ENCODE measurements at places on chromosomes 16 and 17.
A peak's percentile ranks its signal among the peaks of the same experiment; 100 is the strongest.

DNA sequence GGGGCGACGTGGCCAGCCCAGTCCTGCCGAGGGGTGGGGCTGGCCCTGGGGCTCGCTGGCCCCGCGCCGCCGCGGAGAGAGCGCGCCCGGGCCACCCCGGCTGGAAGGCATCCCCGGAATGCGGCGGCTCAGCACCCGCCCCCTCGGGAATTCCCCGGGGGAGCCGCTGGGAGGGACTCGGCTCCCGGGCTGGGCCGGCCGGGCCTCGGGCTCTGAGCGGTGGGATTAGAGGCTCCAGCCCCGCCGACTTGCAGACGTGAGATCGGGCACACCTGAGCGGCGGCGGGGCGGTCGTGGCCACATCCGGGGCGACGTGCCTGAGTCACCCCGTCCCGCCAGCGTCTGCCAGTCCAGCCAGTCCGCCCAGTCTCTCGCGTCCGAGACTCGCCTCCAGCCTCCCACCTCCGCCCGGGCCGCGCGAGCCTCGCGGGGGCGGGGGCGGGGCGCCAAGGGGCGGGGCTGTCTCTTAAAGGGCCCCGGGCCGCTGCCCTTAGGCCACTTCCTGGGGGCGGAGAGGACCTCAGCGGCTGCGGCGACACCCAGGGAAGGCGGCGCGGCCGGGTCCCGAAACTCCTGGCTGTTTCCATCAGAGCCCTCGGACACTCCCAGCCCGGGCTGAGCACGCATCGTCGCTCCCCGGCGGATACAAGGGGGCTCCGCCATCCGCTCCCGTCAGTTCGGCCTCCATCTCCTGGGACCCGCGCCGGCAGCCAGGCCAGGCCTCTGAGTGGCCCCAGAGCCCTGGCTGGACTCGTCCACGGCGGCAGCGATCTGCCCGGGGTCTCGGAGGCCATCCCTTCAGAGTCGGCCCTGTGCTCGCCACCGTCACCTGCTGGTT is at the start of gene KCTD11:
KCTD11 (plus strand) TSS at position 498 of the 838 bp plus-strand sequence.
- peak; percentile 89 for DNase-seq

DNA sequence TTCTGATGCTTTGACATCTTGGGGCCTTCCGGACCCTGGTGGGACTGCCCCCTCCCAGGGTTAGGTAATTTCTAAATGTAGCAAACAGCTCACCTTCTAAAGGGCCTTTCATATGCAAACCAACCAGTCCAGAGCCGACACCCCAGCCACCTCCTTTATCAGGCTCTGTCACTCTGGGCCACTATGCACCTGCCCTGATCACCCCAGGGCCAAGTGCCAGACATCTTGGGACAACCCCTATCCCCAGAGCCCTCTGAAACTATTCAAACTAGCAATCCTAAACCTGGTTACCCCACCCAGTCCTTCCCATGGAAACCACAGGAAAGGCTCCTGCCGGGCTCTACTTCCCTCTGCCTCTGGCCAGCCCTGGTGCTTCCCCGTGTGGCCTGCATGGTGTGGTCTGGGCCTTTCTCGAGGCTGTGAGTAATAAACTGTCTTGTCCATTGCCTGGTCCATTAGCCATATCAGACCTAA is 91.2 kb upstream of the TNRC6C start:
- no peak for DNase-seq

DNA sequence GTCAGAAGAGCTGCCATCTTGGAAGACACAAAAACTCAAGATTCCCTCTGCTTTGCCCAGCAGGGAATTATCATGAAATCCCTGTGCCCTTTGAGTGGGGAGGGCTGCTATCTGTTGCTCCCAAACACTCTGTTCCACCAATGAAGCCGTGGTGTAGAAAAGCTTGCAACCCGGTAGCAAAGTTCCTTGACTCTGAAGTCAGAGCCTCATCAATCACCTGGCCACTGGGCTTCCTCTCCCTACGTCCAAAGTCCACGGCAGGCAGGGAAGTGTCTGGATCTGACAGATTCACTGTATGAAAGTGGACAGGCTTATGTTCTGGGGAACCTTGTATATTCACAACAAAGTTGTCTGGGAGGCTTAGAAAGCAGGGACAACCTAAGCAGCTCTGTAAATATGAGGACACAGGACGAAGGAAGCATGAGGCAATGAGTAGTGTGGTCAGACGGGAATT is 343.3 kb downstream of the SLC39A11 start:
- no peak for DNase-seq

DNA sequence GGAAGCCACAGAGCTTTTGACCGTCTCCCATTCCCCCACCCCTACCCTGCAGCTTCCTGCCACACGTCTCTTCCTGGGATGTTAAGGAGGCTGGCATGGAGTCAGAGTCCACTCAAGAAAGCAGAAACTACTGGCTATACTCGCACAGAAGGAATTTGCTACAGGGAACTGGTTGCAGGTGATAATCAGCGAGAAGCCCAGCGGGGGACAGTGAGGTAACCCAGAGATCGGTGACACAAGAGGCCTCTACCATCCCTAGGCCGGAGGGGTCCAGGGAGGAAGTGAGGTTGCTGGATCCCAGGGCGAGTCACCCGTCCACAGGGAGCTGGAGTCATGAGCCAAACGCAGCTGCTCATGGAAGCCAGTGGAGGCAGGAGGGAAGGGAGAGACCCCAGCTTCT is 93.7 kb downstream of the SDK2 start:
- DNase-seq: no peak

DNA sequence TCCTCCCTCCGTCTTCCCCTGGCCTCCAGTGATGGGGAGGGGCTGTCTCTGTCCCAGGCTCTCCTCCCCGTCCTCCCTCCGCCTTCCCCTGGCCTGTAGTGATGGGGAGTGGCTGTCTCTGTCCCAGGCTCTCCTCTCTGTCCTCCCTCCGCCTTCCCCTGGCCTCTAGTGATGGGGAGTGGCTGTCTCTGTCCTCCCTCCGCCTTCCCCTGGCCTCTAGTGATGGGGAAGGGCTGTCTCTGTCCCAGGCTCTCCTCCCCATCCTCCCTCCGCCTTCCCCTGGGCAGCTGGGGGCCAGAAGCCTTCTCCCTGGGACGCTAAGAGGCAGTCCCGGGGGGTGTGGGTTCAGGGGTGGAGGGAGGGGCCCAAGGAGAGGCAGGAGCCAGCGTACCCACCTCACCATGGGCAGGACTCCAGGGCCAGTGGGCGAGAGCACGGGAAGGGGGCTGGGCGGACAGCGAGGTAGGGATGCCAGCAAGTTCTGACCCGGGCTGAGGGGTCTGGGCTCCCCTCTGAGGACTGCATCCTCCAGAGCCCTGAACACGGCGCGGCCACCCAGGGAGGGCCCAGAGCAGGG is 14.8 kb downstream of the UTS2R start:
- DNase-seq: no peak

GRCh38 chr16:30946671-30947540 is 2.0 kb upstream of the ORAI3 start:
- no peak for DNase-seq

DNA sequence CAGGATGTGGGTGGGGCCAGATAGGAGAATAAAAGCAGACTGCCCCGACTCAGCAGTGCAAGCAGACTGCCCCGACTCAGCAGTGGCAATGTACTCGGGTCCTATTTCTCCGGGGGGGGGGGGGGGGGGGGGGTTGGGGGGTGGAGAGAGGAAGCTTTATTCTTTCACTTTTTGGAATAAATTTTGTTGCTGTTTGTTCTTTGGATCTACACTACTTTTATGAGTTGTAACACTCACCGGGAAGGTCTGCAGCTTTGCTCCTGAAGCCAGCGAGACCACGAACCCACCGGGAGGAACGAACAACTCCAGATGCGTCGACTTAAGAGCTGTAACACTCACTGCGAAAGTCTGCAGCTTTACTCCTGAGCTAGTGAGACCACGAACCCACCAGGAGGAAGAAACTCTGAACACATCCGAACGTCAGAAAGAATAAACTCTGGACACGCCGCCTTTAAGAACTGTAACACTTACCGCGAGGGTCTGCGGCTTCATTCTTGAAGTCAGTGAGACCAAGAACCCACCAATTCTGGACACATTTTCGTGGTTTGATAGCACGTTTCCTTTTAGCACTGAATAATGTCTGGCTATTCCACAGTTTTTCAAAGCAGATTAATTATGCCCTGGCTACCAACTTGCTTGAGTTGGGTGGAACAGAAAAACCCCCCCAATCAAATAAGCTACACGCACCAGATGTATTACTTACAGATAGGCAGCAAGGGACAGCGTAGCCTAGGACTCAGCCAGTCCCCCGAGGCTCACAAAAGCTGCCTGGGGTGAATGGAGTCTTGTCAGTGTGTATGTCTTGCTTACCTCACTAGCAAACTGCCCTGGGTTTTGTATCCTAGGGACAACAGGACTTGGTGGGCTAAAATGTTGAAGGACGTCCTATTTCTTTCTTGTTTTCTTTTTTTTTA is 11.9 kb downstream of the FZD2 start:
- DNase-seq: peak; percentile 25

- no peak for DNase-seq
Measured at GRCh38 chr17:27543958-27544349, 87.0 kb upstream of the LGALS9 start.

GRCh38 chr17:83080858-83081683 is 1.7 kb downstream of the METRNL start:
- no peak for DNase-seq

DNA sequence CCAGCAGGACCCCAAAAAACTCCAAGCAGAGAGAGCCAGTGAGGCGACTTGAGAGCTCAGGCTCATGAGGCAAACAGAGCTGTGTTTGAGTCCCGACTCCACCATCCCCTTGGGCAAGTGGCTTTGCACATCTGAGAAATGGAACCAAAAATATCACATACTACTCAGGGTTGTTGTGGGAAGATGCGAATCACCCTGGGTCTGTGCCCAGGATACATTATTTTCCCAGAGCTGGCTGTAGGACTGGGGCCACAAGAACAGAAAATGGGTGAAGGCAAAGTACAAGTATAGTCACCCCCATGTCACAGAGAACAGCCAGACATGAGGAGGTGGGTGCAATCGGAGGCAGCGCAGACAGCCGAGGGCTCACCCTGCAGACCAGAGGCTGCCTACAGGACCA is 127.3 kb downstream of the GAS7 start:
- DNase-seq: no peak

DNA sequence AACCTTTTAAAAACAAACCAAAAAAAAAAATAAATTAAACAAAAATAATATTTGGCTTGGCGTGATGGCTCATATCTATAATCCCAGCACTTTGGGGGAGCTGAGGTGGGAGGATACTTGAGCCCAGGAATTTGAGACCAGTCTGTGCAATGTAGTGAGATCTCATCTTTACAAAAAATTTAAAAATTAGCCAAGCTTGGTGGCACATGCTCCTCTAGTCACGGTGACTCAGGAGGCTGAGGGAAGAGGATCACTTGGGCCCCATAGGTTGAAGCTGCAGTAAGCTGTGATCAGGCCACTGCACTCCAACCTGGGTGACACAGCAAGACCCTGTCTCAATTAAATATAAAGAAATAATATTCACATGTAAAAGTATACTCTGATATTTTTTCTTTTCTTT is 12.2 kb downstream of the GNGT2 start:
- DNase-seq: no peak

DNA sequence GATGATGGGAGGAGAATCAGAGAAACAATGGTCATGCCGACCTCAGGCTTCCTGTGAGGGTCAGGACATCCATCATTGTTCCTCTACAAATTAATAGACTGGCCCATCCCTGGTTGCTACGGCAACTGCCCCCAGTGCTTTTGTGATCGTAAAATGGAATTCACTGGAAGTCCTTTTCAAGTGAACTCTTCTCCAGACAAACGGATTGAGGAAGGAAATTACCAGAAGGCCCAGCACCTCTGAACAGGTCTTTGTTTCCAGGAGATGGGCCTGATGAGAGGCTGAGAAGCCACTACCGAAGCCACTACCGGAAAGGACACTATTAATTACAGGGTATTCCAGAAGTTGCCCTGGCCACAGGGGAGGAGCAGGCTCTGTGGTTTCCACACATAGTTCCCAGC is 126.0 kb downstream of the MGAT5B start:
- no peak for DNase-seq

DNA sequence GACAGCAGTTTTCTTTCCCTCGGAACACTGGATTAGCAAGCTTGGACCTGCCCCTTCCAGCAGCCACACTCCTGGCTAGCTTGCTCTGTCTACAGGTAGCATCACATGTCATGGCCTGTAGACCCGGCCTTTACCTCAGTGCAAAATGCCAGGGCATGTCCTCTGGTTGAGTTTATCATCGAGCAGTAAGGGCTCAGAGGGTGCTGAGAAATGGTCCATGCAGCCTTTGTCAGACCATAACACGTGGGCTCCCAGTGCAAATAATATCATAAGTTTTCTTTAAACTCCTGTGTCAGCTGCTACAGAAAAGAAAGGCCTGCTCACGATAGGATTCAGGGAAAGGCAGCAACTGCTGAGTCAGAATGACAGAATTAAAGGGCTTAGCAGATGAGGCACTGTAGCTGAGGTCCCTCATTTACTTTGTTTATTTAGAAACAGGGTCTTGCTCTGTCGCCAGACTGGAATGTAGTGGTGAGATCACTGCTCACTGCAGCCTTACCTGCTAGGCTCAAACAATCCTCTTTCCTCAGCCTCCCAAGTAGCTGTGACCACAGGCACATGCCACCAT is 8.0 kb upstream of the GNA13 start:
- DNase-seq: no peak

DNA sequence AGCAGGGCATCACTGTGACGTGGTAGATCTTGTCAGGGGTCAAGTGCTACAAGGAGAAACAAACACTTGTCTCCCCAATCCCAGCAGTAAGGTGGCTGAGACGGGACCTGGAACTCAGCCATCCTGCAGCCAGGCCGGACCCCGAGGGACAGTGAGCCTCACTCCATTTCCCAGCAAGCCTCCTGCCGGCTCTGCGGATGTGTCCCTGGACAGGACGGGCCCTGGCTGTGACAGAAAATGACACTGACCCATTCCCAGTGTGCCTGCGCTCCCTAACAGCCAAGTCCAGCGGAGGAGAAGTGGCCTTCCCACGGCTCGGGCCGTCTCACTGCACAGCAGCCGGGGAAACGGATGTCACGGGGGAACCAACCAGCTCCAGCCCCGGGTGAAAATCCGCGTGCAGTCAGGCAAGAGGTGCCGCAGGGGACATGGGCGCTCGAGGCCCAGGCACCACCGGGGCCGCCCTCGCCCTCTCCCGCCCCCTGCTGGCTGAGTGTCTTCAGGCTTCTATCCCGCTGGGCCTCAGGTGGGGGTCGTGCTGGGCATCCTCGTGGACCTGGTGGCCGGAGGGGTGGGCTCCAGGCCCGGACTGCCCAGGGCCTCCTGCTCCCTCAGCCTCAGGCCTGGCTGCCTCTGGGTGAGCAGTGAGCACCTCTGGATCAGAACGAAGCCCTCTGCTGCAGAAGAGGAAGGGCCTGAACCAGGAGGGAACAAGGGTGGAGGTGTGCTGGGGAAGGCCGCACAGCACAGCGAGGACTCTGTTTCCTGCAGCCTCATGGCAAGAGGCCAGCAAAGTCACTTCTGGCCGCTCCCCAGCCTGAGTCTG is 6.7 kb downstream of the HAGHL start:
- peak; percentile 59 for DNase-seq

- DNase-seq: no peak
Measured at GRCh38 chr17:70313086-70313852, 143.9 kb downstream of the KCNJ2 start.

All from WTC11 (cell line).